ENCODE measurements at places on chromosomes 6 and 20.

GRCh38 chr6:69487688-69488087 lies 309.1 kb downstream of the LMBRD1 start:
- no peak for DNase-seq

DNA sequence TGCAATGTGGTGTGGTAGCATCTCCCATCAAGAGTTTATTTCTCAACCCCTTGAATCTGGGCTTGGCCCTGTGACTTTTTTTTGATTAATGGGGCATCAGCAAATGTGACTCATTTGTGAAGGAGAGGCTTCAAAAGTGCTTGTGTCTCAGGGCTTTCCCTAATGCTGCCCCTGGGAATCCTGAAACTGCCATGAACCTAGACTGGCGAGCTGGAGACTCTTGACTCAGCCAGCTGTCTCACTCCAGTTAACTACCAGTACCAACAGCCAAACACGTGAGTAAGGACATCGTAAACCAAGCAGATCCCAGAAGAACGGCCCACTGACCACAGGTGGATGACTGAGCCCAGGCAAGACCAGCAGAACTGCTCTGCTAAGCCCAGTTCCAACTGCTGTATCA lies 72.8 kb upstream of the ADTRP start:
- no peak for DNase-seq

GRCh38 chr20:45905505-45906079 lies 6.4 kb downstream of the PLTP start:
- DNase-seq = no peak

DNA sequence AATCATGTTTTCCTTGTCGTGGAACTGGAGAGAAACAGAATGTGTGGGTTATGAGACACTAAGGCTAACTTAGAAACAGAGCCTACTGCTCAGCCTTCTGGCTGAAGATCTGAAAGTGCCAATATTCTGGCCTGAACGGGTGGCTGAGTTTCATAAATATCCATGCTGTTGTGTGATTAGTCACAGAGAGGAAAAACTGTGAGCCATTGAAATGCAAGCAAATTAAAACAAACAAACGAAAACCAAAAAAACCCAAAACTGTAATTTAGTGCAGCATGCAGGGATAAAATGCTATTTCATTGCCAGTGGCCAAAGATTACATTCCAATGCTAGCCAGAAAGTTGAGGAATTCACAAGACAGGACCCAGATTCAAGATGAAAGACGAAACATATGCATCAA lies 315.1 kb downstream of the UBE3D start:
- DNase-seq = no peak

DNA sequence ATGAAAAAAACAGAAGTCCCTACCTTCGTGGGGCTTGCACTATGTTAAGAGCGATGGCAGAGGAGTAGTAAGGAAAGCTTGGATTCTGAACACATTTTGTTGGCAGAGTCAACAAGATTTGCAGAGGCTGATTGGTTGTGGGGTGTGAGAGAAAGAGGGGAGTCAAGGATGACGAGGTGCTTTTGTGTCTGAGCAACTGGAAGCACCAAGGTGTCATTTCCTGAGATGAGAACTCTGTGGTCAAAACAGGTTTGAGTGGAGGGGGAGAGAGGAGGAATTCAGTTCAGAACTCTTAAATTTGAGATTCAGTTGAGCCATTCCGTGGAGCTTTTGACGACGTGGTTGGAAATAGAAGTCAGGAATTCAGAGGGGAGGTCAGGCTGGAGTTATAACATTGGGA lies 3.5 kb downstream of the OCSTAMP start:
- DNase-seq = no peak

- DNase-seq = no peak
These were observed 166.8 kb upstream of the GRIK2 start for GRCh38 chr6:101226677-101227135.

DNA sequence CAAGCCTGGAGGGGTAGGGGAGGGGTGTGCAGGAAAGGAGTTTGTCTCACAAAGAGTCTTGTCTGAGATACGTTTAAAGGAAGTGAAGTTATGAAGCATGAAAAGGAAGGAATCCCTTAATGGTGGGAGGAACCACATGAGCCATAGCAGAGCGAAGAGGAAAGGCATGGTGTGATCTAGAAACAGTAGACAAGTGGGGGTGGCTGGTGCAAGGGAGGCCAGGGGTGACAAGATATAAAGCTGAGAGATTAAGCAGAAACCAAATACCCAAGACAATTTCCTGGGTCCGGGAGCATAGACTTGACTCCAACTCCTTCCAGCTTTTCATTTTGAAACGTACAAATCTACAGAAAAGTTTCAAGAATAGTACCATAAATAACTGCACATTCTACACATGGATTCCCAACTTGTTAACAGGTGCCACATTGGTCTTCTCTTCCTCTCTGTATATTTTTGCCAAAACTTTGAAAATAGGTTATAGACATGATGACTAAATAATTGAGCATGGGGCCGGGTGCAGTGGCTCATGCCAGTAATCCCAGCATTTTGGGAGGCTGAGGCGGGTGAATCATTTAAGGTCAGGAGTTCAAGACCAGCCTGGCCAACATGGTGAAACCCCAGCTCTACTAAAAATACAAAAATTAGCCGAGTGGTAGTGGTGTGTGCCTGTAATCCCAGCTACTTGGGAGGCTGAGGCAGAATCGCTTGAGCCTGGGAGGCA lies 211.6 kb downstream of the SLC24A3 start:
- DNase-seq = no peak

DNA sequence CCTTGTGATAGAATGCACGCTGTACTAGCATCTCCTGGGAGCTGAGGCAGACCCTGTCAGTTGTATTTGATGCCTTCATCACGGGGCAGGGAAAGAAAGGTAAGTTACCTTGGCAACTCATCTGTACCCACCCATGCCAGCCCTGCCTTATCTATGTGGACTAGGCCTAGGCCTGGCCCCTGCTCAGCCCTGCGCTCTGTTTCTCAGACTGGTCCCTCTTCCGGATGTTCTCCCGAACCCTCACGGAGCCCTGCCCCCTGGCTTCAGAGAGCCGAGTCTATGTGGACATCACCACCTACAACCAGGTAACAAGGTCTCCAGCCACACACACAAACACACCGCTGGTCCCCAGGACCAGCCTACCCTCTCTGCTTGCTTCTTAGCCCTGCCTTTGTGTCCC lies 4.2 kb downstream of the PIGT start:
- no peak for DNase-seq

- DNase-seq = no peak
These were observed 52.6 kb downstream of the COL11A2 start for GRCh38 chr6:33139596-33140206.

DNA sequence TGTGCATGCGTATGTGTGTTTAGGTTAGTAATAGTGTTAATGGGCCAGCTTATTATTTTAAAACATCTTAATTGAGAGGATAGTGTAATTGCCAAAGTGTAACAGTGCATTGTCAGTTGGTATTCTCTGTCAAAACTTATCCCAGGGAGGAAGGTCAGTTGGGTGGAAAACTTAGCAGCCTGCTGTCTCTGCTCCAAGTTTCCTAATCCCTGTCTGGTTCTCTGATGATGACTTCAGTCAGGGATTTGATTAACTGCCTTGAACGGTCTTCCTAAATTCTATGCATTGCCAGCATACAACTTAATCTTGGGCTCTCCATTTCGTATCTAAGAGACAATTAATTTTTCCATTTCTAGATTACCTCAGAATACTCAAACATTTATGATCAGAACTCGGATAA lies 51.1 kb downstream of the L3MBTL3 start:
- no peak for DNase-seq

GRCh38 chr20:20411836-20412235 lies 43.9 kb downstream of the INSM1 start:
- no peak for DNase-seq

- DNase-seq = no peak
These were observed 177.8 kb downstream of the VEGFA start for GRCh38 chr6:43947860-43948259.

- DNase-seq = no peak
These were observed 61.3 kb downstream of the ANKRD6 start for GRCh38 chr6:89494131-89494793.

DNA sequence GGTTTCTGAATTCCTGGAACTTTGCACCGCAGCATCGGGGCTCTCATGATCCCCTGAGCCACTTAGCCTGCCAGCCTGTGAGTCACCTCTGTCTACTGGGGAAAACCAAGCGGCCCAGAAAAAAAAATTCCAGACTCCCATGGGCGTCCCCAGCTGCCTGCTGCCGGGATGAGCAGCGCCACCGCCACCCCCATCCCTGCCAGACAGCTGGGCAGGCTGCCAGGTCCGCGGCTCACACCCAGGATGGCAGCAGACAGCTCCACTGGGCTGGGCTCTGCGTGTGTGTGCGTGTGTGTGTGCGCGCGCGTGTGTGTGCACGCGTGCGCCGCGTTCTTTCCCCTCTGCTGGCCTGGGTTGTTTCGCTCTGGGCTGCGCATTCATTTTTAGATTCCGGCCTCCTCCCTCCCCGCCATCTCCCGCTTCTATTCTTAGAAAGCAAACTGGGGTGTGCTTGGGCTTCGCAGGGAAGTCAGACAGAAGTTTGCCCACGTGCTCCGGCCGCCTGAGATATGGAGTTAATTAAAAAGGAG lies 38.9 kb upstream of the PMEPA1 start:
- DNase-seq = no peak

DNA sequence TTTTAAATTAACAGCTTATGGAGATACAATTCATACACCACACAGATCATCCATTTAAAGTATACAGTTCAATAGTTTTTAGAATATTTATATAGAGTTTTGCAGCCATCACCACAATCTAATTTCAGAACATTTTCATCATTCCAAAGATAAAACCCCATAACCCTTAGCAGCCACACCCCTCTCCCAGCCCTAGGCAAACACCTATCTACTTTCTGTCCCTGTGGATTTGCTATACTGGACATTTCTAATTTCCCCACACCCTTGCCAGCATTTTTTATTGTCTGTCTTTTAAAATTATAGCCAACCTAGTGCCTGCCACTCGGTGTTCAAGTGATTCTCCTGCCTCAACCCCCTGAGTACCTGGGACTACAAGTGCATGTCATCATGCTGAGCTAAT lies 23.0 kb upstream of the AKAP7 start:
- no peak for DNase-seq

- DNase-seq = no peak
These were observed 3.8 kb downstream of the RIN2 start for GRCh38 chr20:19761841-19762240.

GRCh38 chr6:132199343-132199742 lies 201.9 kb downstream of the MOXD1 start:
- no peak for DNase-seq

DNA sequence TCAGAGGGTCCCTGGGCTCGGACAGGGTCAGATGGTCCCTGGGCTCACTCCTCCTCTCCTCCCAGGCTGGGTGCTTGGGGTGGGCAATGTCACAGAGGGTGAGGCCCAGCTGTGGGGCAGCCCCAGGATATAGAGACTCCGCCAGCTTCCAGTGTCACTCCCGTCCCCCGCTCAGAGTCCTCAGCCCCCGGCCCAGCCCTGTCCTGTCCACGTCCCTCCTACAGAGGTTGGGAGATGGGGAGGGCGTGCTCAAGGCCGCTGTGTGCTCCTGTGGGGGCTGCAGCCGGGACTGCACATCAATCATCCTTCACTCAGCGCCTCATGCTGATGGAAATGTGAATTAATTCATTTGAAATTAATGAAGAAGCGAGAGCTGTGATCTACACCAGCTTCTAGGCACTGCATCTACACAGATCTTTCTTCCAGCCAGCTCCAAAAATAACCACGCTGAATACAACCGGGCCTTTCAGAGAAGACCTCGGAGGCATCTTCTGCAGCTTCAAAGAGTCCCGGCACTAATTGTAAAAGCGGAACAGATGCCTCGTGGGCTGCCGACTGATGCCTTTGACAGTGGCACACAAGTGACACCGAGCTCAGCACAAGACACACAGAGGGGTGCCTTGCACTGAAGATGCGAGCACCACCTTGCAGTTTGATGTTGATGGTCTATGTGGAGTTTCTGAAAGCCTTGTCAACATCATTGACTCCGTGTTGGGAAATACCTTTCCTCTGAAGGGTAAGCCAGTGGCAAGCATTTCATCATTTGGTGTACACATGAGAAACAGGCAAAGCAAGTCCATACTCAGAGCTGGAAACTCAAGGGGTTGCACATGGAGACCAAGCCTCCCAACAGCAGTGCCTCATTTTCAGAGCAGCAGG lies 39.3 kb downstream of the DACT2 start:
- no peak for DNase-seq

DNA sequence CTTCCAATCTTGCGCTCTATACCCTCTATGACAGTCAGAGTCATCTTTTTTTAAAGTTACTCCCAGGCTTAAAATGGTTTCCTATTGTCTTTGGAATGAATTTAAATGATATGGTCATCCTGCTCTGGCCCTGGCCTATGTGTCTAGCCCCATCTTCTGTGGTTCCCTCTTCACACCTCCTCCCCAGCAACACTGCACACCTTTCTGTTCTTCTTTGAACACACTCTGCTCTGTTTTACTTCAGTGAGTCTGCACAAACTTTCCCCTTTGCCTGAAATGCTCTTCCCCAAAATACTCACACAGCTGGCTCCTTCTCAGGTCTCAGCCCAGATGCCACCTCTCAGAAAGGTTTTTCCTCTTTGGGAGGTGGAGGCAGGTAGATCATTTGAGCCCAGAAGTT lies 132.7 kb downstream of the FYN start:
- no peak for DNase-seq

- DNase-seq = no peak
These were observed 27.3 kb downstream of the RRBP1 start for GRCh38 chr20:17654649-17655285.

GRCh38 chr20:36491901-36492617 lies 49.3 kb upstream of the MYL9 start:
- DNase-seq = no peak

DNA sequence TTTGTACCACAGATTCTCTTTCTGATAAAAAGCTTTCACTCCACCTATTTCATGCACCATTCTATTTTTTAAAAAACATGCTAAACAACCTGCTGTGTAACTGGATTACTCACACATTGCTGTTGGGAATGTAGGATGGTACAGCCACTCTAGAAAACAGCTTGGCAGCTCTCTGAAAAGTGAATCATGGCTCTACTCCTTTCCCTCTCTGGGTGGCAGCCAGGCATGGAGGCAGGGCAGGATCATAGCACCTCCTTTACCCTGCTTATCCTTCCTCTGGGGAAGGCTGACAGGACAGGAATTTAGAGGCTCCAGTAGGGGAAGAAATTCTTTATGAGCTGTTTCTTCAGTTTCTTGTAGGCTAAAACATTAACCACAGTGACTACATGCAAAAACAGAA lies 6.7 kb upstream of the VNN2 start:
- no peak for DNase-seq

DNA sequence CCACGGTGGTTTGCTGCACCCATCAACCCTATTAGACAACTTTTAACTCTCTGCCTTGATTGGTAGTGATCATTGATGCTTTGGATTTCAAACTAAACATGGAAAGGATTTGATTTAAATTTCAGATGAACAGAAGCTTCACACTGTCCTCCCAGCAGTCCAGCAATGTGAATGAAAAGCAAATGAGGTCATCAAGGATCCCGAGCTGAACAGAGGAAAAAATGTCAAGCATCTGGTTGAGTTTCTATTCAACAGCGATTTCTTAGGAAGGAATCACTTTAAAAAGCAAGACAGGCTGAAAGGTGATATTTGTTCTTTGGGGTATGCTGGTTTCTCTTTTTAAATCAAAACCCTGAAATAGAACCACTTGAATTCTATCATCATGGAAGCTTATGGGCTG lies 10.6 kb upstream of the SAMD3 start:
- no peak for DNase-seq

- no peak for DNase-seq
These were observed 32.9 kb upstream of the TCF21 start for GRCh38 chr6:133855991-133856370.
